ENCODE measurements at places on chromosomes 1 and 21. TPM values are rescaled to one million over a fixed set of nuclear protein-coding genes. Genes with fewer than 3 reads are reported as not detected.

DNA sequence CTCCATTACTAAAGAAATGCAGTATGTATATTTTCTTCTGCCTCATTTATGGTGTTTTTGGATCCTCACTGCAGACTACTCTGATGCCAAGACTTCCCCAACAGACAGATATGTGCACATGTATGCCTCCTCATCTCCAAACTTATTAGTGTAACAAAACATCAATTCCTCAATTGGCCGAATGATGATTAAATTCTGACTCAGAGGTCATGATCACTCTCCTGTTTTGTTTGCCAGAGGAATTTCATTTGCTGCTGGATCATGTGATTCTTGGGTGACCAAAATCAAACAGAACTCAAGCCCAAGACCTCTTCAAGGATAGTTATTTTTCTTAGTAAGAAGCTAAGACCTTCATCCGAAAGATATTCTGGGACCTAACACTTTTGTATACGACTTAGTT, 227.6 kb downstream of the LMO4 start:
- DNase-seq: no peak

DNA sequence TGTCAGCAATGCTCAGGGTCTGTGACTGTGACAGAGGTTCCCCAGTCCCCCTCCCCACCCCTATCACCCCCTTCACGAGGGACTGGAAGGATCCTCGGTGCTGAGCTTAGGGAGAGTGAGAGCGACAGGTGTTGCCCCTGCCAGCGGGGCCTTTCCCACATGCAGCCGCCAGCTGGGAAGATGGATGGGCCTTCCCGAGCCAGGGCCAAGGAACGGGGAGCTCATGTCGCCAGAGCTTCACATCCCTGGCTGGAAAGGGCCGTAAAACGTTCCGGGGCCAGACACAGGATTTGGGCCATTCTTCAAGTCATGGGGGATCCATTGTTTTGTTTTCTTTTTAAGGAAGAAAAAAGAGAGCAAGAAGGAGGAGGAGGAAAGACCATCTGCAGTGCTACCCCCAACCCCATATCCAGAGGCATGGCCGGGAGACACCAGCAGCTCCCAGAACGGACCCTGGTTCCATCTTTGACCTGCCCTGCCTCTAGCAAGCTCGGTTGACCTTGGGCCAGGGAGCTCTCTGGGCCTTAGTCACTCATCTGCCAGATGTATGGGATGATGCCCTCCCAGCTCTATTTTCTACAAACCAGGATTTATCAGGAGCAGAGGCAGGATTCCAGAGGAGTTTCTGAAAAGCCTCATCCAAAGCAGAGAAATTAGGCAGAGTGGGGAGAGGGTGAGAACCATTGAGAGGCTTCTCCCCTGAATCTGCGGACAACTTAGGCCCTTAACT, 54.1 kb downstream of the TAS1R2 start:
- no peak for DNase-seq

GRCh38 chr1:228163776-228164519, 1.7 kb upstream of the IBA57 start:
- no peak for DNase-seq

GRCh38 chr1:209720826-209721225, 16.2 kb downstream of the HSD11B1 start:
- DNase-seq: no peak

- no peak for DNase-seq
These were observed 103.8 kb downstream of the SPATA17 start for GRCh38 chr1:217734973-217735372.

- no peak for DNase-seq
These were observed 103.8 kb downstream of the DMRTB1 start for GRCh38 chr1:53562981-53563379.

The DCST1 gene
- total RNA-seq: not detected

- no peak for DNase-seq
These were observed 5.7 kb upstream of the ZDHHC18 start for GRCh38 chr1:26820784-26821269.

GRCh38 chr1:56645677-56646305, 677 bp downstream of the PRKAA2 start:
- no peak for DNase-seq

DNA sequence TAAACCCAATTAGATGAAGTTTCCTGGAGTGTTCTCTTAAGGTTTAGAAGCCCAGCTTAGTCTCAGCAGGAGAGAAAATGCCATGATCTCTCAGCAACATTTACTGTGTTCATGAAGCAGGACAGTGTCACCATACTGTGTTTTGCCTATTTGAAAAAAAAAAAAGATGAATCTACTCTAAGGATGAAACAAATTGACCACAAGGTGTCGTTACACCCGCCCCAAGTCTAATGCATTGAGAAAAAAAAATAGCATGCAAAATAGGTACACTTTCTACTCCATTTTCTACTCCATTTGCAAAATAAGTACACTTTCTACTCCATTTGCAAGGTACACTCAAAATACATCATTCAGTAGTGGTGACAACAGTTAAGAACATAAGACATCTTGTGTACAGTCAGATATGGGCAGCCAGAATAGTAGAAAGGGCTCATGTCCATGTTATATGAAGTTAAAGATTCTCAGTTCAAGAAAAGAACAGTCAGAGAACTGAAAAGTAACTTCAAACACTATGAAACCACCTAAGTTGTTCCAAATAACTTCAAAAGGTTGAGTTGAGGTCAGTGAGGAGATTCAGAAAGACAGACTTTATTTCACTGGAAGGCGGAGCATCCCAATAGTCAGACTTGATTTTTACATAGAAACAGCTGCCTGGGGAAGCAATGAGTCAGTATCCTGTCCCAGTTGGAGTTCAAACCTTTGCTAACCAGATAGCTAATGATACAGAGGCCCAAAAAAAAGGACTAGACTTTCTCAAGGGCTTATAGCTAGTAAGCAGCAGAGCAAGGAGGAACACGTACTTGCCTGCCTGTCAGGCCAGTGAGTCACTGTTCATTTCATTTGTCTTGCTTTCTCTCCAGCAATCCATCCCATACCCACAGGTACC, 13.3 kb downstream of the PLPPR5 start:
- peak; percentile 16 for DNase-seq

DNA sequence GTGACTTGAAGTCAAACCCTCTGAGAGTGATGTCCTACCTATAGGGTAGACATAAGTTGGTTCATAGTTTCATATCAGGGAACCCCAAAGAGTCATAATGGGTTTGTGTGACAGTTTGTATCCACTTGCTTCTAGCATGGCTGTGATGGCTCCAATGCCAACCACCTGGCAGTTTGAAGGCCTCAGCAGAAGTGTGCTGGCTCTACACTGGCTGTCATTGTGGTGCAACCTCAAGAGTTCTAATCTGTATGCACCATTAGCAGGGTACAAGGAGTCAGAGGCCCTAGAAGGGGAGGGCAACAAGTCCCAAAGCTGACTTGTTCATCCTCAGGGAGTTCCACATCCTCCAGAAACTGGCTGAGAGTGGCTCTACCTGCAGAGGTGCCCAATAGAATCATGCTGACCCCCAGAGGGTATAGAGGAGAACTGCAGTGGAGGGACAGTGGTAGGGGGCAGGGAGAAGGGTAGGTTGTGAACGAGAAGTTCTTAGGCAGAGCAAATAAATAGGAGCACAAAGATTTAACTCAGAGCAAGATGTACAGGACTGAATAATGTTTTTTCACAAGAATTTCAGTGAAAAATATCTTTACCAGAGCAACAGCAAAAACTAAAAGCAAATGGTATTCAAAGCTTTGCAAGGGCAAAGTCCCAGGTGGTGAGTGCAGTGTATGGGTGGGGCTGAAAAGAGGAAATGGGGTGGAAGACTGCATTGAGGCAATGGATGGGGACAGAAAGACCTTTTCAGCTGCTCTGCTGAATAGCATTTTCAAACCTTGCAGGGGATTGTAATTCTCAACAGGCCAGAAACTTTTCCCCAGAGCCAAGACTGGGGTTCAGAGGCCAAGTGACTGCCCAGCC, 3.2 kb downstream of the FCRL2 start:
- DNase-seq: peak; percentile 70

DNA sequence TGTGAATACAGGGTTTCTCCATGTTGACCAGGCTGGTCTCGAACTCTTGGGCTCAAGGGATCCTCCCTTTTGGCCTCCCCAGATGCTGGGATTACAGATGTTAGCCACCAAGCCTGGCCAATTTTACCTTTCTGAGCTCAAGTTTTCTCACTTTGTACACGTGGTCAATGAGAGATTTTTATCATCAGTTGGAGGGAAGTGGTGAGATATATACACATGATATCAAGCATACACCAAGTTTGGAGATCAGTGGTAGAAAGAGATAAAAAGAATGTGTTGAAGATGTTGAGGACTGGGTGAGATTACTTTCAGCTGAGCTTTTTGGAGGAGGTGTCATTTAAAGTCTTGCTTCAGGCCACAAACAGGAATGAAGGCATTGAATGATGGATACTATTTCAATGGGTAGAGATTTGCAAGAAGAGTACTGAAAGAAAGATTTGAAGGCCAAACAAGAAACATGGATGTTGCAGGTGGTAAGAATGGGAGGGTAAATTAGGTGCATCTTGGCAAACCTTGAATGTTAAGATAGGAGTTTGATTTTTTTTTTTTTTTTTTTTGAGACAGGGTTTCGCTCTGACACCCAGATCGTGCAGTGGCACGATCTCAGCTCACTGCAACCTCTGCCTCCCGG, 3.0 kb upstream of the SESN2 start:
- DNase-seq: no peak

The FAAH gene
- 31.4 TPM for total RNA-seq

The CR1L gene
- total RNA-seq: not detected

The OR2T35 gene
- not detected for total RNA-seq

The DPT gene
- not detected for total RNA-seq

DNA sequence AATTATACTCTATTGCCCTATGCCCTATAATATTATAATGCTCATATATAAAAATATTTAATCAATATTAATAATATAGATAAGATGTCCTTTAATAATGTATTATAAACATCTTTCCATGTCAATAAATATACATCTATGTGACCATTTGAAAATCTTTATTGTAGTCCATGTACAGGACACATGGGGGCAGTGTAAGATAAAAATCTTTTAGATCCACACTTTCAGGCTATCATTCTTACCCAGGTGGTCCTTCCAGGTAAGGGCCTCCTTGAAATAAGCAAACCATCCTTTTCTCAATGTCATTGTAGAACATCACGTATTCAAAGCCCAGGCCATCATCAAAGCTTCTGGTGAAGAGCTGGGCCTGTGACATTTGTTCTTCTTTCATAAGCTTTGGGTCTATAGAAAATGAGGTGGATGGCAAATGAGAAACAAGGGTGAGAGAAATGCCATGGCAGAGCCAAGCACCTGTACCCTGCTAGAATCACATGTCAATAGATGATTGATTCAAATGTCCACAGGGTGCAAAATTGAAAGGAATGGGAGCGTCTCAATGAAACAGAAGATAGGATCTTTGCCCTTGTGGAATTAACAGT, 20.2 kb downstream of the THEM4 start:
- no peak for DNase-seq

GRCh38 chr1:41530411-41530810, 45.9 kb upstream of the EDN2 start:
- no peak for DNase-seq

DNA sequence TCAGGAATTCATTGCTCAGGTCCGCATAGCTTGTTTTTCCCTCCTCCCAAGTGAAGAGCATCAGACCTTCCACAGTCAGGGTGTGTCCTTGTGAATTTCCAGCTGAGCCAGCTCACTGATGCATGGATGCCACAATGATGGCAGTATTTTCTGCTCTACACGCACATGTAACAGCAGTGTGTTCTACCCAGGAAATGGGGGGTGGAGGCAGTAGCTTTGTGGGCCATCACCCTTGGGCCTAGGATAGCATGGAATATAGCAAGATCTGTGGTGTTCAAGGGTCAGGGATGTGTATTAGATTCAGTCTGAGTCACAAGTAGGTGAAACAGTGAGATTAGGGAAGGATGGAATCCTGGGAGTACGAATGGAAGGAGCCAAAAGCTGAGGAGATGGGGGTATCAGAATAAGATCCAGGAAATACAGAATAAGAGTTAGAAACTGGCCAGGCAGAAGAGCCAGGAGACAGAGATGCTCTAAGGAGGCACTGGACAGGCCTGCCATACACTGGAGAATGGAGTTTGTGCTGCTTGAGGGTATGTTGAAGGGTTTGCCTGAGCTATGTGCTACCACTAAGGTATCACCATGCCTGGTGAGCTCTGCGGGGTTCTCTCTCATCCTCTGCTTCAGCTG, 90.6 kb upstream of the CNIH3 start:
- DNase-seq: no peak

GRCh38 chr1:65042467-65042866, 76.1 kb upstream of the JAK1 start:
- no peak for DNase-seq

GRCh38 chr1:223730479-223731132, 18.3 kb downstream of the CAPN2 start:
- no peak for DNase-seq

DNA sequence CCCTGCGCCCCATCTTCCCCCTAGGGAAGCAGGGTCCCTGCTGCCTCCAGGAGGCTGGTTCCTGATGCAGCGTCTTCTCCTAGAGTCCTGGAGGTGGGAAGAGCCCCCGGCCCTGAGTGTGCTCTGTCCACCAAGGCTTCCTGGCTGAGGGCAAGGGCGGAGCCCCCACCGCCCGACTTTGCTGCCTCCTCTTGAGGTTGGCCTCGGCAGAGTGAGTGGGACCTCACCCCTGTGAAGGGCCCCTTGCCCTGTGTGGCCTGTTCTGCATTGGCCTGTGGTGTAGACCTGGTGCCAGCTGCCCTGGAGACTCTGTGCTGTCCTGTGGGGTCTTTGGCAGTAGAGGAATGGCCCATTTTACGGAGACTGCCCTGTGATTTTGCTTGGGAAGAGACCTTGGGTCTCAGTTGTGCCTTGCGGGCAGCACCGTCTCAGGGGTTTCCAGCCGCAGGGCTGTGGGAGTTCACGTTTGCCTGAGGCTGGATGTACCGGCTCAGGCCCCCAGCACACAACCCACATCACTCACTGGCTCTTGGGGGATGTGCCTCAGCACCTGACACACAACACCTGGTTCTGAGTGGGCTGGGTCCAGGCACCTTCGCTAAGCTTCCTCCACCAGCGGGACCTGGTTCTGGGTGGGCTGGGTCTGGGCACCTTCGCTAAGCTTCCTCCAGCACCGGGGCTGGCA, 73.6 kb downstream of the SKI start:
- no peak for DNase-seq

- DNase-seq: no peak
These were observed 10.3 kb downstream of the LDLRAD2 start for GRCh38 chr1:21822349-21822748.

- DNase-seq: no peak
These were observed 29.0 kb downstream of the THAP3 start for GRCh38 chr1:6653436-6654290.

DNA sequence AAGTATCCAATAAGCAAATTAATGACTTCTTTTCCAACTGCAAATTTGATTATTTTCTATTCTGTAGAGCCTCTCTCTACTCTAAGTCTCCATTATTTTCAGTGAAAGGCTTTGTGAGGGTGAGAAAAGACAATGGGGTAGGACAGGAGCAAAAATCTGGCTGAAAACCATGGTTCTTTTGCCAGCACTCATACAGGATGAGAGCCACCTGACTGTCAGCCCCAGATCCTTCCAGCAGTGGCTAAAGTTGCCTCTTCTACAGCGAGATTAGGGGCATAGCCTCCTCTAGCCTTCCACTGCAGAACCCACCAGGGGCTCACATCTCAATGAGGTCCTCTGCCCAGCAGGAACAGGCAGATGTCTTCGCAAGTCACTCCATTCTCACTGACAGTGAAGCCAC, 23.7 kb downstream of the NMNAT2 start:
- DNase-seq: no peak

The ATG4C gene
- 9.1 TPM for total RNA-seq

GRCh38 chr1:201142849-201143725, 11.2 kb downstream of the TMEM9 start:
- no peak for DNase-seq

- no peak for DNase-seq
These were observed 1.2 kb downstream of the UBR4 start for GRCh38 chr1:19208710-19209438.

- no peak for DNase-seq
These were observed 122.7 kb downstream of the UCHL5 start for GRCh38 chr1:192936313-192937018.
